Stimulated activated CD4-positive, alpha-beta T cell treated with anti-CD3 and anti-CD28 coated beads, Interleukin-2, amount 100 ng/mL, for 24 hours (primary cell): ENCODE measurements at places on chromosomes 2 and 18.

DNA sequence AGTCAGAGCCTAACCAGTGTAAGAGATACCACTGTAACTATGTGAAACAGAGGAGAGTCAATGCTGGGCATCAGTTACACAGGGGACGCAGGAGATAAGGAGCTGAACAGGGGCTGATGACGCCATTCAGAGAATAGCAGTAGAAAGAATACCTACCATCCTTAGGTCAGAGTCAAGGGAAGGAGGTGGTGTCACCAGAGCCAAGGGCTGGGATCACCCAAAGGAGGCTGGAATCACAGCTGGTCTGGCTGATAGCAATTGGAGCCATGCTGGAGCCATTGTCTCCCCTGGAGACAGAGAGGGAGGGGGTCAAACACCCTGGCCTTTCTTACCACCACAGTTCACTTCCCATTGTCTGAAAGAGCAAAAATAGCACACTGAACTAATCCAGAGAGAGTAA is 37.3 kb upstream of the C18orf32 start:
- no peak for DNase-seq

DNA sequence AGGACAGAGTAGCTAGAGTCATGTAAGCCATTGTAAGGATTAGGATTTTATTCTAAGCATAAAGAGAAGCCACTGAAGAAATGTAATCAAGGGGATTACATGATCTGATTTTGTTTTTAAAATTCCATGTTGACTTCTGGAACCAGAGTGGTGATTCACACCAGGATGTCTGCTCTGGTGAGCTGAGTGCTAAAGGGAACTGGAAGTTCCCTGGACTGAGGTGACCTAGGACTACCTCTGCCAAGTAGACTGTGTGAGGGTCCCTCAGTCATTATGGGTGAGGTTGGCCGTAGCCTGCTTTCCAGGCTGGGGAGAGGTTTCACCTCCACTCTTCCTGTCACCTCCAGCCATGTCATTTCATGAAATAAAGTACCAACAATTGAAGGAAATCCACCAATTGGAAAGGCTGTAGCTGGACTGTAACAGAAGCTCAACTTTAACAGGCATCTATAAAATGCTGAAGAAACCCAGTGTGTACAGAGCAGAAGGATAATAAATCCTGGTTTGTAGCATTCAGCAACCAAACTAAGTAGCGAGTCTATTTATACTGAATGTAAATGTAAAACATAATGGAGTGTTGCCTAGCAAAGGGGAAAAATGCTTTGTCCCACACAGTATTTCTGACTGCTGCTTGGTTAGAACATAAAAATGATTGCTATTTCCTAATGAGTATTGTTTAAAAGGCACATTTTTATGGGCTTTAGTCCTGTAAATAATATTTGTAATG is 507.4 kb upstream of the PKDCC start:
- DNase-seq = no peak

DNA sequence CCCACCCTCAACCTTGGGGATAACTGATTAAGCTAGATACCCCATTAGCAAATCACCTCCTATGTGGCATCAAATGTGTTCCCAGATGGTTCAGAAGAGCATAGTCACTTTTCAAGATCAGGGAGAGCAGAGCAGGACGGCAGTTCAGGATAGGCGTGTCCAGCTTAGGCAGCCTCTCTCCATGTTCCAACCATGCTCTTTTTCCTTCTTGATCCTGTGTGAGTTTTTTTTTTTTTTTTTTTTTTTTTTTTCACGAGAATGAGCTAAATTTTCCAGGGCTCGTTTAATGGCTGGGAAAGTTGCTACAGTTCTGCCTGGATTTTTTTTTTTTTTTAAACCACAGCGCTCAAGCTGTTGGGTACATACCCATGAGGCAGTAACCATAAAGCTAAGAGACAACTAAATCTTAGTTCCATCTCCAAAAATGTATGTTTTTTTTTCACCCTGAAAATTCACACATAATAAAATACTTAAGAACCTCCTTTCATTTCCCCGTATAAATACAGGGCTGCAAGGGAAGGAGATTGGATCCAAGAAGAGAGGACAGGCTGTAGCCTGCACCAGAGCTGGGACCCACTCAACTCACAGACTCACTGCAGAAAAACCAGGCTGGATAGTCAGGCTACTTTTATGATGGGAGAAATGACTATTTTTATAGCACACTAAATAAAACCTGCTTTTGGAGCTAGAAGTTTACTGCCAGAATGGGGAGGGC is 244.3 kb downstream of the SETBP1 start:
- DNase-seq = no peak

DNA sequence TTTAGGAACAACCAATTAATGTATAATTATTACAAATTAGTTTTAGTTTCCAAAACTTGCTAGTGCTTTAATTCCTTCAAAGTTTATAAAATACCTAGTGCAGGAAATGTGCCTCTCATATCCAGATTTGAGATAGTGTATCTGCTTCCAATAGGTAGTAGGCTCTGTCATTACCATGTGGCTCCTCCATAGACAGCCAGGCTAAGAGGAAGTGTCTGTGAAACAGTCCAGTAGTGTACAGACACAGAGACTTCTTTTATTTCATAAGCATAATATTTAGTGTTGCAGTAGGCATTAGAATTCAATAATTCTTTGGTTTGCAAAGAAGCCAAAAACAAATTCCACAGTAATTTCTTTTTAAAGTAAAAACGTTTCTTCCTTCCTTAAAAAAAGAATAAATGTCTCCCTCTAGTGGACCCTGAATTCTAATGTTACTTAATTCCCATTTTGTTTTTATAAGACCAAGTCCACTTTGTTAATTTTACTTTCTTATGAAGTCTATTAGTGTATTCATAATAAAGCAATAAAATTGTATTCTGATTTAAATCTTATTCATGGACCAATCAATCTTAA is 101.2 kb downstream of the NEB start:
- no peak for DNase-seq

DNA sequence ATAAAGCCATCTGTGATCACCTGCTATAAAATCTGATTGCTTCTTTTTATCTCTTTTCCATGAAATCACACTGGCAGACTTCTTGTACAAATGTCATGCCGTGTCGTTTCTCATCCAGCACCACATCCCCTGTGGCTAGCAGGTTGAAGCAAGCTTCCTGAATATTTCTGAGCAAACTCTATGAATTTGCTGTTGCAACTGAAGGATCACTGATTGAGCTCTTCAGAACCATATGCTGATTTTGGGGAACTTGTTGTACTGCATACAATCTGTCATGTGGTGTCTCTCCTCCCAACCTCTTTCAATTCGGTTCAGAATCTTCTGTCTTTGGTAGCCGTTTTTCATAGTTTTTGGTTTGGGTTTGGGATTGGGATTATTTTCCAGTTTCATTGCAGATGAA is 57.7 kb upstream of the RBMS1 start:
- no peak for DNase-seq
